Suppressor macrophage treated with lipopolysaccharide for 1 hour (primary cell): ENCODE measurements at places on chromosomes 12 and 14.
A peak's percentile ranks its signal among the peaks of the same experiment; 100 is the strongest.

DNA sequence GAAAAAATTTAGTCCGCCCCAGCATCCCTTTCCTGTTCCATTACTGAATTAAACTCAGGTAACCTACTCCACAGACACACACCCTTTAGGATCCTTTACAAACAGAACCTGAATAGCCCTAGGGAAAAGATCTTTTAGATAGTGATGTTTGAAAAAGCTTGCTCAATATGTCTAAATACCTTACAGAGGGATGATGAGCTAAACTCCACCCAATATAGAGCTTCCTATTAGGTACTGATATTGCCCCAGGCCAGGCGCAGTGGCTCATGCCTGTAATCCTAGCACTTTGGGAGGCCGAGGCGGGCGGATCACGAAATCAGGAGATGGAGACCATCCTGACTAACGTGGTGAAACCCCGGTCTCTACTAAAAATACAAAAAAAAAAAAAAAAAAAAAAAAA, 50.1 kb downstream of the FERMT2 start:
- no peak for DNase-seq

DNA sequence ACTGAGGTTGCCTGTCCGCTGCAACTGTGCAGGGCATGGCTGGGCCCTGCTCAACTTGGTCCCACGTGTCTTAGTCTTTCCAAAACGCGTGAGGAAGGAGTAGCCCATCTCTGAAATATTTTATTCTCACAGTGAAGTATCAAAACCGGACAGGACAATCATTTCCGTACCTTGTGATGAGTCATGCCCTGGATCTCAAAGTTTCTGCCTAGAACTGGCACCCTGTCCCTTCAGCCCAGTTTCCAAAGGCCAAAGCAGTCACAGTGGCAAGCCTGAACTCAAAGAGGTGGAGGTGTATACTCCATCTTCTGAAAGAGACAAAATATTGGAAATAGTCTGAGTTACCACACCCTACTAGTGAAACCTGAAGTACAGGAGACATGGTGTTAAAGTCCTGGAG, 28.5 kb upstream of the SRGAP1 start:
- DNase-seq: no peak

GRCh38 chr12:103494734-103495468, 867 bp downstream of the C12orf42 start:
- no peak for DNase-seq

DNA sequence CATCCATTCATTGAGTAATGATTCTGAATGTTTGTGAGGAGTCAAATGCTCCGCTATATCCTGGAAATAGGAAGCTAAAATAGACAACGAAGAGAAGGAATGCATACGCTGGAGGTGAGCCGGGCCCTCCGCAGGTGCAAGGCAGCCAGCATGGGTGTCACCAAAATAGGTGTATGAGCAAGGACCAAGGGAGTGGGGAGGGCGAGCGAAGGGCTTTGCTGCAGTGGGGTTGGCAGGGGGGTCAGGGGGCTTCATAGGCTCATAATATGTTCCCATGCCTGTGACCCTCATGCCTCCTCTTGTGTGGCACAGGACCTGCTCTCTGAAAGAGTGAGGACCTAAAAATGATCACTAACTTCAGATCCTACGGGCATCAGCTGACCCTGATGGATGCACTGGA, 73.0 kb downstream of the PRMT8 start:
- DNase-seq: no peak

DNA sequence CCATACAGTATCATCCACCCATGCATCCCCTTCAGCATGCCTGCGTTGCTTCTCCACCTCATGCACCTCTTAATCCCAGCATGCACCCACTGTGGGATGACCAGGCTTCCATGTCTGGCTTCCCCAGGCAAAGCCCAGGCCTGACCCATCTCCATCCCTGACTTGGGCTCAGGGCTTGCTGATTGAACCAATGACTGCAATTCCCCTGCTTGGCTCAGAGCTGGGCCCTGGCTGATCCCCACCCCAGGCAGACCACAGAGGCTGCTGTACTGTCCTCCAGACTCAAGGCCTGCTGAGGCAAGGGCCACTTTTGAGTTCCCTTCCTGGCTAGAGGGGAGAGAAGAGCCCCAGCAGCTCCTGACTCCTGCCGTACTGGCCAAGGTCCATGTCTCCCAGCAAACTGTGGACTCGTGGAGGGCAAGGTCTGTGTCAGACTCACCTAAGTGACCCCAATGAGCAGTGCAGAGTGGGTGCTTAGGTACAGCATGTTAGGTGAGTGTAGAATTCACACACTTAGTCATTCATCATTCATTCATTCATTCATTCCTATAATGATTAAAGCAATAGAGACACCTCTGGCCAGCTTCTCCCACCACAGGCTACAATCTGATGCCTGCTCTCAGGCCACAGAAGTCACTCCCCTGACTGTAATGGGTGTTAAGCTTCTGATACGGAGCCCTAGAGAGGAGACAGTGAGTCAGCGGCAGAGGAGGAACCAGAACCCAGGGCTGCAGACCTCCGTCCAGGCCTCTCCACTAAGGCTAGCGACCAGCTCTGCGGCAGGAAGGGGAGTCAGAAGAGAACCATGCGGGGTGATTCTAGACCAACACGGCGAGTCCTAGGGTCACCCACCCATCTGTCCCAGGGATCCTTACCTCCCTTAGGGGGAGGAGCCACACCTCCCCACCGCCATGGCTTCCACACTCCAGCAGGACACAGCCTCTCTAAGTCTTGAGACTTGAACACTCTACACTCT, 2.9 kb downstream of the BEGAIN start:
- DNase-seq: no peak

DNA sequence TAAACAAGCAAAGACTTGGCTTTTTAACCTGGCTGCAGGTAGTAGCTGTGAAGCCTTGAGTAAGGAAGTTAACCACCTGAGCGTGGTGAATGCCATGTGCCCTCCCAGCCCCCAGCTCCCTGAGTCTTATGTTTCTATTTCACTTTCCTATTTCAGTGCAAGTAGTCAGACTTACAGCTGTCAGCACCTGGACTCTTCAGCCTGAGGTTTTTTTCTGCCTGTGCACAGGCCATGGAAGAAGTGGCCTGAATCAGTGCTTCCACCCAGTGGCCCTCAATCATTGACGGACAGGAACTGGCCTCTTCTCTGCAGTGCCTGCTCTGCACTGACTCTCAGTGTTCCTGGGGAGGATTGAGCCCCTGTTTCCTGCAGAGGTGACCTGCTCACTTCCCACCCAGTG, 796.4 kb downstream of the MED13L start:
- DNase-seq: no peak

DNA sequence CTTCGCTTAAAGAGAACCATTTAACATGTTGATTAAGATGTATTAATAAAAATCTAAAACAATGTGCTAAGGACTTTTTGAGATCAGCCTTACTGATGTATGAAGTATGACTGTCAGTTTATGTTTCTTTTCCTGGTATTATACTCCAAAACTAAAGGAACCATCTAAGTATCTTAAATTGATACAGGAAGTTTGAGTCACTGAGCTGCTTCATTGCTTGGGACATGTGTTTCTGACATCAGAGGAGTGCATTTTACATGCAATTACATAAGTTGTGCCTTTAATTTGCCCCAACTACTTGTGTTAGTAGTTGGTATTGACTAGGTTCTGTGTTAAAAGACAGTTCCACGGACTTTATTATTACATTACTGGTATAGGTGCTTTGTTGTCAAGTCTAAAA, 50.9 kb downstream of the PROX2 start:
- peak; percentile 81 for DNase-seq

- DNase-seq: no peak
Measured at GRCh38 chr14:80615831-80616230, 325.7 kb downstream of the CEP128 start.

DNA sequence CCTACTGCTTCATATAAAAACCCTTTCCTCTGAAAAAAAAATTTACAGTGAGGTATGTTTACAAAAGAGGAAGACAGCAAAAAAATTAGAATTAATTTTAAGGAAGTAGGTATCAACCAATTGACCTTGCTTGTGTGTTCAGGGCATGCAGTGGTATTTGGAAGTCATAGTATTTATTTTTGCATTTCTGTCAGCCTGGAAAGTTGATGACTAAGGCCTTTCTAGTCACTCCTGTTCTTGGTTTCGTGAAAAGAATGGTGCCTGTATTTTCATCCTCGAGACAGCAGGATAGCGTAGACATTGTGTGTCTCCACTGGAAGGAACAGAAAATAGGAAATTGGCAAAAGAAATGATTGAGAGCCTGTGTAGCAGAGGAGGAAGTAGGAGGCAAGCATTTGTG, 24.5 kb downstream of the SLC16A7 start:
- peak; percentile 58 for DNase-seq

DNA sequence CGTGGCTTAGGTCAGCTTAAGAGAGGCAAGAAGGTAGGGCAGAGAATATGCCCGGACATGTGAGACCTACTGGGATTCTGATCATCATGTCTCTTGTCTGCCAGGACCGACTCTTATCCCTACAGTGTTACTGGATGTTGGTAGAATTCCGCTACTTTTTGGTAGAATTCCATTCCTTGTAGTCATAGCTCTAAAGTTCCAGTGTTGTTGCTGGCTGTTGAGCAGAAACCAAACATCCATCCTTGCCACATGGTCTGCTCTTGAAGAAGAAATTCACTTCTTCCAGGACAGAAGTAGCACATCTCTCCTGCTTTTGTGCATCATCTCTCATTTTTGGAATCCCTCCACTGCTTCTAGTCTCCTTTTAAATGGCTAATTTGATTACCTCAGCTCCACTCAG, 453.7 kb downstream of the RPL10L start:
- DNase-seq: no peak

GRCh38 chr14:23984891-23985602, 3.7 kb upstream of the DHRS4L2 start:
- DNase-seq: peak; percentile 14
